Progenitor cell of endocrine pancreas (in vitro differentiated cells): ENCODE measurements at places on chromosomes 1 and 21.

DNA sequence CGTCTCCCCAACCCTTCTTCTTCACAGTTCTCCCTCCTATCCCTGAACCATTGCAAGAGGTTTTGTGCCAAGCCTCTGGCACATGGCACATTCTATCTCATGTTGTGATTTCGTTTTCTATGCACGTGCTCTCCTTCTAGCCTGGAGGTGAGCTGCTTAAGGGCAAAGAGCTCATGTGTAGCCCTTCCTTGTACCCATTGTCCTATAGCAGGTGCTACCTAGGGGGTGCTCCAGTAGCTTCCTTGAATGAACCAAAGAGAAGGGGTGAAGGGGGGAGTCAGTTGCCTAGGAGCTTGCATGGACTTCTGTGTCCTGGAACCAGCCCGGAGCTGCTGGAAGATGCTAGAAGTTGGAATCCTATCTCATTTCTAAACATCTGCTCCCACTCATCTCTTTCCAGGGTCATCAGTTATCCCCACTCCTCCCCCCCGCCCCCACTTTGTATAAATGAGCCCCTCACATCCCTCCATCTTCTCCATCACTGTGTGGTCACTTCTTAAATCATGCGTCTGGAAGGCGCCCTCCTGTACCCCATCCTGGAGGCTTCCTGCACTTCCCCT is 535 bp upstream of the DISC1 start:
- DNase-seq, result no peak

- DNase-seq, result no peak
Measured at GRCh38 chr1:200121421-200121820, 93.9 kb downstream of the NR5A2 start.

- no peak for DNase-seq
Measured at GRCh38 chr1:41456847-41457540, 27.5 kb downstream of the EDN2 start.

DNA sequence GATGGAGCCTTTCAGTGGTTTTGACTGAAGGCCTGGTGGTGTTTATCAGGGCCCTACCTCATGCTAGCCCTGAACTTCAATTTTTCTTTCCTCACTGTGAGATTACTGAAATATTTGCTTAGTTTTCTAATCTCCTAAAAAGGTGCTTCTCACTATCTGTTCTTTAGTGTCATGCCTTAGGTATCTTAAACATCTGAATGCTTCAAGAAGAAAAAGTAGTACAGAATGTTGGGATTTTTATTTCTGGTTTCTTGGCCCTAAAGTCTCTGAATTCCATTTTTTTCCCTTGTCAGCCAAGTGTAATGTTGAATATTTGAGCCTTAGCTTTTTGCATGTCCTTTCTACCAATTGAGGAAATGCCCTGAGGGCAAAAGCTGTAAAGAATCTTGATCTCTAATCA is 47.9 kb upstream of the PRKACB start:
- DNase-seq, result no peak
